ENCODE measurements at places on chromosomes 1 and 21.
A peak's percentile ranks its signal among the peaks of the same experiment; 100 is the strongest.

- no peak for DNase-seq
Observed at GRCh38 chr1:234987415-234988154, 141.1 kb downstream of the TOMM20 start.

DNA sequence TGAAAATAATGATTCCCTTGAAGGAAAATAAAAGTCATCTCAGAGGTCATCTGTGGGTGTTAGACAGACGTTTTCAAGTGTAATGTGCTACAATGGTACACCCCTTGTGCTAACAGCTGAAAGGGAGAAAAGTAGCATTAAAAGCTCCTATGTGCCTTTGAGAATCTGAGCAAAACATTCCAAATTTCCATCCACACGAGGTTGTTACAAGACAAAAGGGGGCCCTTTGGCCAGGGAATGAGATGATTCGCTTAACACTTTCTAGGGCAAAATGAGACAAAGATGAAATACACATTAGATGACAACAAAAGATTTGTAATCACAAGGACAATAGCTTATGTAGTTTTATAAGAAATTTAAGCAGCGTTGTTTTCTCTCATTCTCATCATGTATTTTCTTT lies 303.6 kb downstream of the LMX1A start:
- DNase-seq = no peak

GRCh38 chr1:22139817-22140216 lies 3.1 kb downstream of the WNT4 start:
- DNase-seq = no peak

- DNase-seq = no peak
Observed at GRCh38 chr1:226002667-226003501, 3.7 kb upstream of the SDE2 start.

GRCh38 chr1:243253926-243254232 lies 1.2 kb downstream of the CEP170 start:
- no peak for DNase-seq

DNA sequence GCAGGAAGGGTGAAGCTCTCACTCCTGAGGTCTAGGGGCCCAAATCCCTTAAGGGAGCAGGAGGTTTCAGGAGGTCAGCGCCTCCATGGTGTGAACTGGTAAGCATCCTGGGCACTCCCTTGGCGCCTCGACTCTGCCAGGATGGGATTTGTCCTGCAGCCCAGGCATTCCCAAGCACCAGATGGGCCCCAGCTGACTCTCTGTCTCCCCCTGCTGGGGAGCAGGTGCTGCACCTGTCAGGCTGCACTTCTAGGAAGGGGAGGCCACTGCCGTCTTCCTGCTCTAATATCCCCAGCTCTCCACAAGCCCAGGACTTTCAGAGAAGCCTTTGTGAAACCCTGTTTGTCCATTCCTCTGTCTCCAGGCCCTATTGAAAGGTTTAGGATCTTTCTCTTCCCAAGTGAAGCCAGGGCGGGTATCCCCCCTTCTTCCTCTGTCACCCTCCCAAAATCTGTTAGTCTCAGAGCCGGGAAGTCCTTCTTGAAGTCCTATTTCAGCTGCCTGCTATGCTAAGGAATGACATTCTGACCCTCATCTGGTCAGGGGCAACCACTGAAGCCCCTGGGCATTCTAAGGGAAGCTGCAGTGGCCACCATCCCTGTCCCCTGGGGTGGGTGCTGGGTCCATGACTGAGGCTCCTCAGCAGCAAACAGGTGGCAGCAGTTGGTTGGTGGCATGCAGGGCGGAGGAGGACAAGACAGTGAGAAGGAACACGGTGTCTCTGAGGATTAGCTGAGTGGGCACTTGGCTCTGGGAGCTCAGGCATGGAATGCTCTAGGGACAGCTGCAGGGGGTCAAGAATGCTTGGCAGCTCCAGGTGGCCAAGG lies 3.2 kb downstream of the MYBPH start:
- DNase-seq = peak; percentile 32

DNA sequence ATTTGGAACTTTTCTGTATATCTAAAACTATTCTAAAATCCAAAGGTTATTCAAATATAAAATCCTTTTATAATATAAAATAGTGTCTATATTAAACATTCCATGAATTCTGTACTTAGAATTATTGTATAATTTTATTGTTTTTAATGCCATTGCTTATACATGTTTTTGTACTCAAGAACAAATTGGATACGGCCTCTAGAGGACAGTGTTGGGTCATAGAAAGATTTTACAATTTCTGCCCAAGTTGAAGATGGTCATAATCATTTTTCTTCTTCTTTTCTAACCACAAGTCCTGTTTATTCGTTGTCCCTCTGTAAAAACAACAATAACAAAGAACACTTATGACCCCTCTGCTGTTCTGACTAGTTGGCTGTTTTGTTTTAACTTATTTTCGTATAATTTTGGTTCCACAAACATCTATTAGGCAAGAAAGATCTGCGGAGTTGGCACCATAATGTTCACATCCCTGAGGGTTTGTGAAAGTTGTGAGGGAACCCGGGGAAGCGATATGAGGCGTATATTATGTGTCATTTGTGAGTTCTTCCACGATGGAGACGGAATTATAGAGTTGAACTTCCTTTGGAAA lies 75.7 kb upstream of the KIF26B start:
- no peak for DNase-seq

DNA sequence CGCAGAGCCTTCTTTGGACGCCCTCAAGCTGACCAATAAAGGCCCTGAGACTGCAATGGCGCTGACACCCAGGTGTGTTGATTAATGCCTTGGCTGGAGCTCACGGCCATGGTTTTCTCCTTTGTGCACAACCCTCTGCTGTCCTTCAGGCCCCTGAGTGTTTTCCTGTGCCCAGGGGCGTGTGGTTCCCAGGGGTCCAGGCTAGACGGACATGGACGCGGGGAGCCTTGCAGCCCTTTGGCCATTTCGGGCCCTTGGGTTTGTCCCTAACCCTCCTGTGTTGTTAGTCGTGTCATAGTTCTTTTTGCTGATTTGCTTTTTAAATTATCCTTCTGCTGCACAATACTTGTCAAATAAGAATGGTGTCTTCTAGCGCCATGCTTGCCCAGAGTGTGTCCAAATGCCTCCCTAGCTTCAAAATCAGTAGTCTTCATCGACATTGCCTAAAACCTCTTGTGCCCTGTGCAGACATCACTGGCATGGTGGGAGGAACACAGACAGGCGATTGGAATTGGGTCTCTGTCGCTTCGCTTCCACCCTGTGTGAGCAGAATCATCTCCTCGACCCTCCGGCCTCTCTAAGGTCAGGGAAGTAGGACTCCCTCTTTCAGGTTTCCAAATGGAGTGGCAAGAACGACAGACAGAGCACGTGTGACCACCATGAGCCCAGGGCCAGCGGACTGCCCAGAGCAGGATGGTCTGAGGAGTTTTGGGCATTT lies 1.9 kb downstream of the KRTAP10-4 start:
- DNase-seq = no peak

- no peak for DNase-seq
Observed at GRCh38 chr1:15288173-15288926, 41.3 kb downstream of the FHAD1 start.

DNA sequence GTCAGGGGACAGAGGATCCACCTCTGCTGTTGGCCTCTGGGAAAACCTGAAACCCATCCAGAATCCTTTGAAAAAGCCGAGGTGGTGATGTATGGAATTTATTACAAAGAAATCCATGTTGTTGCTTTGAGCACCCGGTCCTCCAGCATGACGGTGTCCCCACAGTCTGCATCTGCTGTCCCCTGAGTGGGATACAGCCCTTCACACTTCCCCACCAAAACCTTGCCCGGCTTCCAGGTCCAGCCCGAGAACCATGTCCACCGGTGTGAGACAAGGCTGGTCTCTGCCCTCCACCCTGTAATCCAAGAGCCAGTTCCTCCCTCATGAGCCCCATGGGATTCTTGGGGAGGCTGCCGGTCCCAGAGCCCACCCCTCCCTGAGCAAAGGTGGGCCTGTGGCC lies 70.5 kb downstream of the STUM start:
- DNase-seq = no peak

DNA sequence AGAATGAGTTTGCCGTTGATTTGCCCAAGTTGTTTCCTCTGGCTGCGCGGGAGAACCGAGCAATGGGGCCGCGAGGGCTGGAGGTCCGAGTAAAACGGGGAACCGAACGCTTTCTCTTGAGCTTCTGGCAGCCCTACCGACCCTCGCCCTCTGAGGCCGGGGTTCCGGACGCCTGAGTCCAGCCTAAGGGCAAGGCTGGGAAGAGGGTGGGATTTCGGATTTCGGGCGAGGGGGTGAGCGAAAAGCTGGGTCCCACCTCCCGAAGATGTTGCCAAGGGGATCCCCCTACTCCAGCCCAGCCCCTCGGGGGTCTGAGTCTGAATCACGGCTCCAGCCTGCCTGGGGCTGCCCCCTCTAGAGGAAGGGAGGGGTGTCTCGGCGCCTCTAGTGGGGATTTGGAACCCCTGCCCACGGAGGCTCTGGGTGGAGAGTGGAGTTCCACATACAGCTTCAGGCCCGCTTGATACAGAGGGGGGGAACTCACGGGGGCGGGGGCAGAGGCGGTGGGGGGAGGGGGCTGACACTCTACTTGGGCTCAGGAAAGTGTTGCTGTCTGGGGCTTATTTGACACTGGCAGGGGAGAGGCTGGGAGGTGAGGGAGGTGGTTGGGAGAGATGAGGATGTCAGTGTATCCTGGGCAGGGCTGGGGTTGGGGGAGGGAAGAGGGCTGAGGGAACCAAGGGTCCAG lies 617 bp downstream of the KIRREL1 start:
- no peak for DNase-seq

DNA sequence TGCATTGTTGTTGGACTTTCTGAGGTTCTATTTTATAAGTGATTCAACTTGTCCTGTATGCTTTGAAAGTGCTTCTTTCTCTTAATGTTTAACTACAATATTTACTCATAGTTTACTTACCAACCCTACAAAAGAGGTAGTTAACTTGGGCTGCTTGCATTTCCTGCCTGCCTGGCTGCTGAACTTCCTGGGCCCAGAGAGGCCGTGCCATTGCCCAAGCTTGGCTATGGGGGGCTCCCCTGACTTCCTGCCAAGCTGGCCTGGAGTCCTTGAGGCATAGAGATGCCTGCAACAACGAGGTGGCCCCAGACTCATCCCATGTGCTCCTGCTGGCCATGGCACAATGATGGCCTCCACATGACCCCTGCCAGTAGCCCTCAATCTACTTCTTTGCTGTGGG lies 361.6 kb upstream of the PLD5 start:
- DNase-seq = no peak

DNA sequence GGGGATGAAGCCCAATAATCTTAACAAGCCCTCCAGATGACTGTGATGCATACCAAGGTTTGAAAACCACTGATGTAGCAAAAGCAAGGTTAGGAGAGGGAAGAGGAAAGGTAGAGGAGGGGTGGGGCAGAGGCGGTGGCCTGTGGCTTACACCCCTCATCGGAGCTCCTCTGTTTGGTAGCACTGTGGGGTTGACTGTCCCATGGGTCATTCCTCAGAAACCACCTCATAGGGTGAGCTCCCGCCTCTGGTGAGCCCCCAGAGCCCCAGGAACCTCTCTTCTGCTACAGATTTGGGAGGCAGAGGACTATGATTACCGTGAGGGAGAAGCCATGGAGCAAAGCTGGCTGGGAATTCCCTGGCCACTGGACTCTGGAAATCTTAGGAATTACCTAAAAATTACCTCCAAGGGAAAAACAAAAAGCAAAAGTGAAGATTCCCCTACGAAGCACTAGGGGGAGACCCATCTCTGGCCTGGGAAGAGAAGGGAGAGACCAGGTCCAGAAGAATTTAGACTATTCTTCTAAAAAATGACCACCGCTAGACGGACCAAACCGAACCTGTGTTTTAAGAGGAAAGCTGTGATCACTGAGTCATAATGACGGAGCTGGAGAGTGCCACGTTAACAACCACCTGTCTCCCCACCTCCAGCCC lies 1.5 kb upstream of the RASSF5 start:
- no peak for DNase-seq

DNA sequence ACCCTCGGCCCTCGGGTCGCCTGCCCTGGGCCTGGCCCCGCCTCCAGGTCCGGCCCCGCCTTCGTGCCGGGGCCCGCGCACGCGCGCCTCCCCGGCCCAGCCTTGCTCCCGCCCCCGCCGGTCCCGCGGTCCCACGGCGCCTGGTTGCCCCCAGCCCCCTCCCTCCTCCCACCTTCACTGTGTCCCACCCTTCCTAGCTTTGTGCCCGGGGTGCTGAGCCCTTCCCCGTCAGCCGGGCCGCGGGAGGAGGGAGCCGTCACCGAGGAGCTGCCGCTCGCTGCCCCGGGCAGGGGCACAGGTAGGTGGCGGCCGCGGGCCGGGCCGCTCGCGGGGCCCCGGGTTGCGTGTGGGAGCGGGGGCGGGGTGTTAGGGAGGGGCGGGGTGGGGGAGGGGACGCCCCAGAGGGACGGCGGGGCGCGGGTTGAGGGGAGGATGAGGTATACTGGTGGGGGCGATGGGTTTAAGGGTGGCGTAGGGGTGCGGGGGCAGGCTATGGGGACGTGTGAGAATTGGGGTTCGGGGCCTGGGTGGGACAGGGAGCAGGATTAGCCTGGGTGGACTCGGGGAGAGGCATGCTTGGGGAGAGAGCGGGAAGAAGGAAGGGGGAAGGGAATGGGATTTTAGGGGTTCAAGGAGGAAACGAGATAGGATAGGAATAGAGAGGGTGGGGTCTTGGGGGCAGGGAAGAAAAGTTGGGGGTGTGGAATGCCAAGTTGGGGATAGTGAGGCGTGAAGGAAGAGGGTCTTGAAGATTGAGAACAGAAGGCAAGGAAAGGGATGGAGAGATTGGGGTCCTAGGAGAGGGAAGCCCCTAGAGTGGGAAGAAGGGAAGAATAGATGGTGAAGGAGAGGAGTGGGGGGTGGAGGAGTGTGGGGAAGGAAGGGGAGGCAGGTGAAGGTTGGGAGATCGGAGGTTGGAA lies at the start of gene LRRC42:
TSS of gene LRRC42 (plus strand) at position 99 of the 920 bp plus-strand sequence. CDS start 5,650 bp downstream, outside the sequence.
- DNase-seq = peak; percentile 92

- DNase-seq = no peak
Observed at GRCh38 chr1:39110882-39111281, 84.7 kb downstream of the NDUFS5 start.

- no peak for DNase-seq
Observed at GRCh38 chr21:35102488-35103371, 53.6 kb upstream of the RUNX1 start.

DNA sequence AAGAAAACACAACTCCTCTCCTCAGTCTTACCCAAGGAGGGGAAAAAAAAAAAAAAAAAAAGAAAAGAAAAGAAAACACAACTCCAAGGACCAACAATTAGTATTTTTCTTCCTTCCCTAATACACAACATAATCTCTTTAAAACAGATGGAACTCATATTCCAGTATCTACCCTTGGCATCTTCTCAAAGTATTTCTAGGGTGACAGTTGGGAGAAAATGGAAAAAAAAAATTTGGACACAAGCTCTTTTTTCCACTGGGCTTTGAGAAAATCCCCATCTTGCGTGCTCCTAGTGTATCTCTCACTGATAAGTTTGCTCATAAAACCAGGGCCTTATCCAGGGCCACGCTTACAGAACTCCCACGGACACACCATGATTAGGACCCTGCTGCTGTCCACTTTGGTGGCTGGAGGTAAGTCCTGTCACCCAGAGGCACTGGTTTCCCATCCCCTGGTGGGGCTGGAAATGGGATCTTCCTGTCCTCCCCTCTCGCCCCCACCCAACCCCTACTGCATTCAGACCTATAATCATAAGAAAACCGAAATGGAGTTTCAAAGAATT lies at the start of gene CELA2B:
TSS of gene CELA2B (plus strand) at position 353 of the 563 bp plus-strand sequence. CDS start at position 375, 22 bp downstream.
- no peak for DNase-seq

- no peak for DNase-seq
Observed at GRCh38 chr1:65832296-65832695, 39.6 kb downstream of the PDE4B start.
